ENCODE measurements at places on chromosomes 11 and 22.

DNA sequence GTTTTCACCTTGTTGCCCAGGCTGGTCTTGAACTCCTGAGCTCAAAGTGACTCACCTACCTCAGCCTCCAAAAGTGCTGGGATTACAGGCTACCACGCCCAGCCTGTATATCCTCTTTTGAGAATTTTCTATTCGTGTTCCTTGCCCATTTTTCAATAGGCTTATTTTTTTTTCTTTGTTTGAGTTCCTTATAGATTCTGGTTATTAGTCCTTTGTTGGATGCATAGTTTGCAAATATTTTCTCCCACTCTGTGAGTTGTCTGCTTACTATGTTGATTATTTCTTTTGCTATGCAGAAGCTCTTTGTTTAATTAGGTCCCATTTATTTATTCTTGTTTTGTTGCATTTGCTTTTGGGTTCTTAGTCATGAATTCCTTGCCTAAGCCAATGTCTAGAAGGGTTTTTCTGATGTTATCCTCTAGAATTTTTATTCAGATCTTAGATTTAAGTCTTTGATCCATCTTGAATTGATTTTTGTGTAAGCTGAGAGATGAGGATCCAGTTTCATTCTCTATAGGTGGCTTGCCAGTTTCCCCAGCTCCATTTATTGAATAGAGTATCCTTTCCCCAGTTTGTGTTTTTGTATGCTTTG lies 17.7 kb upstream of the ZBED5 start:
- DNase-seq, result no peak

GRCh38 chr22:20982563-20982882 lies 426 bp downstream of the LZTR1 start:
- DNase-seq, result no peak

DNA sequence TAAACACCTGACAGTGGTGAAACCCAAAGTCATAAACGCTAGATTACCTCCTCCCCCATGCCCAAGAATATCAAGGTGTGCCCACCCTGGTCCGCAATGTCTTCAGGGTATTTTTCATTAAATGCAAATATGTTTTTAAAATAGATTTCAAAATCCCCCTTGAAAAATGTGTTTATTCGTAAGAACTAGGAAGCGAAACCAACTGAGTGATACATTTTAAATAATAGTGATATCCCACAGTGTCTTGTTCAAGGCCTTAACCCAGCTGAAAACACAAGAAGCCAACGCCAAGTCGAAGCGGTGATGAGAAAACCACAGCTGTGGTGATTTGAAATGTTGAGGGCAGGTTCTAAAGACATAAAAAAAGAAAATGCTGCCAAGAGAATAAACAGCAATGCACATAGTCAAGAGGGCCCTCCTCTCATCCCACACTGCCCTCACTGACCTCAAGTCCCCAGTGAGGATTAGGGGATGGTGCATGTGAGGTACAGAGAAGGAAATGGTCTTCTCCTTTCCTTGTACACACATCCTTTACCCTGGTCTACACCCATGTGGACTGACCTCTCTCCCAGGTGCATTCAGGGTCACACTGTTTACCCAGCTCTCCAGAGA lies 25.5 kb downstream of the KCNJ1 start:
- DNase-seq, result no peak

GRCh38 chr22:43228330-43228729 lies 41.4 kb upstream of the TTLL12 start:
- DNase-seq, result peak; percentile 66

GRCh38 chr11:64243236-64243854 lies 2.5 kb downstream of the FKBP2 start:
- DNase-seq, result no peak

- DNase-seq, result no peak
These were observed 6.4 kb downstream of the NPTXR start for GRCh38 chr22:38837414-38837928.

DNA sequence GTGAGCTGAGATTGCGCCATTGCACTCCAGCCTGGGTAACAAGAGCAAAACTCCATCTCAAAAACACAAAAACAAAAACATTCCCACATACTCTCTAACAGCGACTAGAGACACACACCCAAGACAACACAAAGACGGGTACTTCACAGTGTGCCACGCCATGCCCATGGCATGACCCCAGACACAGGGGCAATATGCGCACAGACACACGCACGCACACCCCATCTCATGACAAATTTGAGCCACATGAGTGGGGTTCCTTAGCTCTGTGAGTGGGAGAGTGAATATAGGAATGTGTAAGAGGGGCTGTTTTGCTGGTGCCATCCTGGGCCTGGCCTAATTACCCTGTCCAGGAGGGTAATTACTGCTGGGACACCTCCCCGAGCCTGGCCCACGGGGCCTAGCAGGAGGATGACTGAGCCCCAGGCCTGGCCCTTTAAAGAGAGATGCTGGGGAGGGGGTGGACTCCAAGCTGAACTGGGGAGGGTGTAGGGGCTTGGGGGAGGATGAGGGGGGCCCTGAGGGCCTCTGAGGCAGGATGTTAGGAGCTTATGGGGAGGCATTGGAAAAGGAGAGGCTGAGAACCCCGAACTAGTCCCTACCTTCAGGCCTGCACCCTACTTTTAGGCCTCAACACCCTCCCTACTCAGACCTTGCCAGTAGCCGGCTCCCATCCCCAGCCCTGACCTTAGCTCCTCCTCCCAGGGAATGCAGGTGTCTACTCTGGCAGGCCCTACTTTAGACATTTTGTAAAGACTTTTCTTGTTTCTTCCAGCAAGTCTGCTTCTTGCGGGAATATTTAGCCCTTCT lies 1.5 kb downstream of the LTBP3 start:
- no peak for DNase-seq

- peak; percentile 38 for DNase-seq
These were observed 12.5 kb downstream of the NPTXR start for GRCh38 chr22:38831166-38831945.

GRCh38 chr11:45322891-45323600 lies 36.9 kb upstream of the SYT13 start:
- DNase-seq, result no peak

DNA sequence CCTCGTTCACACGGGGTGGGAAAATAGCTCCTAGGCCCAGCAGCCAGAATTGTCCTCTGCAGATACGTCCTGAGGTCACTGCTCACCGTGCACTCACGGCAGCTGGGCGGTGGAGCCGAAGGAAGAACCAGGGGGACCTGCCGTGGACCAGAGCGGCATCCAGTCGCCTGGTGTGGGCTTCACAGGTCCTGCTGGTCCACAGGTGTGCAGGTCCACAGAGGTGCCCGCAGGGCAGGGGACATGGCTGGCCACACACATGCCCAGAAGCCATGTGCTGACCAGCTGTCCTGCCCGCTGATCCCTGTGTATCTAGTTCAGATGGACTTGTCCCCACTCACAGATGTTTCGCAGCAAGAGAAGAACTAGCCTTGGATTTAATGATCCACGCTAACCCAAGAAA lies 10.6 kb upstream of the PKP3 start:
- no peak for DNase-seq

DNA sequence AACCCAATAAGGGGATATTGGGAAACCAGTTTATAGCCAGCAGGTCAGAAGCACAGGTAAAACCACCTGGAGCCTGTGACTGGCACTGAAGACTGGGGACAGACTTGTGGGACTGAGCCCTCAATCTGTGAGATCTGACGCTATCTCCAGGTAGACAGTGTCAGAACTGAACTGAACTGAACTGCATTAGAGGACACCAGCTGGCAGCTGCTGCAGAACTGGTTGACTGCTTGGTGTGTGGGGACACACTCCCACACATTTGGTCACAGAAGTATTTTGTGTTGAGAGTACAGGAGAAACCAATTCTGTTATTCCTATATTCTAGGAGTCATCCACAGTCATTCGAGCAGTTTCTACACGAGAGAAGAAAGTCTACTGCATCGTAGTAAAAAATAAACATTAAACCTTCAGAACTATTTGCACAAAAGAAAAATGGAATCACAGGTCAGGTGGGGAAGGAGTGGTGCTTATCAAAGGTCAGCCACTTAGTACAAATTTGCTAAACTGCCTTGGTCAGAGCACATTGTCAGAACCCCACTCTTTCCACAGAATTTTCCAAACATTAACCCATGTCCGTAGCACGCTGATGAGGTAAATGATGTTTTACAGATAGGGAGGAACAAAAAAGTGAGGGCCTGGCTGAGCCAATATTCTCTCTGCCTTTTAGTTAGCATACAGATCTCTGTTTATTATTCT lies 77.2 kb downstream of the SIK3 start:
- no peak for DNase-seq

DNA sequence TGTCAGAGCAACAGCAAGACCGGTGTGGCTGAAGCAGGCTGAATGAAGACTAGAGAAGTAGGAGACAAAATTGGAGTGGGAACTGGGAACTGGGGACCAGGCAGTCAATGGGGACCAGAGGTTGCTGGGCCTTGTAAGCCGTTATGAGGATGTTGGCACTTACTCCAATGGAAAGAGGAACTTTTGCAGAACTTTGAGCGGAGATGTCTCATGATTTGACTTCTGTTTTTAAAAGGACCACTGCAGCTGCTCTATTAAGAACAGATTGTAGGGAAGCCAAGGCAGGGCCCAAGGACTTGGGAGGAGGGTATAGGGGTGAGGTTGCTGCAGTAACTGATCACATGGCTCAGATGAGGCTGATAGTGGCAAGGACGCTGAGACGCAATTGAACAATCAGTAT lies 34.2 kb downstream of the IL18 start:
- DNase-seq, result no peak

DNA sequence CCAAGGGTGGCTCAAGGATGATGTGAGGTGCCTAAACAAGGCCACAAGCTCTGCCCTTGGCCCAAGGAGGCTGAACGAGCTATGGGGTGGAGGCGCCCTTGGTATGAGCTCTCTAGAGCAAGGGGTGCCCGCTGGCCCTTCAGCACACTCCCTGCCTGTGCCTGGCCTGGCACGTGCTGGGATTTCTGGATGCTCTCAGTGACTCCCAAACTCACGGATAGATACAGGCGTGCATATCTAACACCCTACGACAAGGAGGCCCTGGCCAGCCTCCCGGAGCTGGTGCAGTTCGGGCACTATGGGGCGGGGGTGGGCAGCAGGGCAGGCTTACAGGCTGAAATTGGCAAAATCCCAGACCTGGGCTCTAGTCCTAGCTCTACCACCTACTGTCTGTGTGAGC lies 30.6 kb downstream of the SCUBE1 start:
- DNase-seq, result no peak

DNA sequence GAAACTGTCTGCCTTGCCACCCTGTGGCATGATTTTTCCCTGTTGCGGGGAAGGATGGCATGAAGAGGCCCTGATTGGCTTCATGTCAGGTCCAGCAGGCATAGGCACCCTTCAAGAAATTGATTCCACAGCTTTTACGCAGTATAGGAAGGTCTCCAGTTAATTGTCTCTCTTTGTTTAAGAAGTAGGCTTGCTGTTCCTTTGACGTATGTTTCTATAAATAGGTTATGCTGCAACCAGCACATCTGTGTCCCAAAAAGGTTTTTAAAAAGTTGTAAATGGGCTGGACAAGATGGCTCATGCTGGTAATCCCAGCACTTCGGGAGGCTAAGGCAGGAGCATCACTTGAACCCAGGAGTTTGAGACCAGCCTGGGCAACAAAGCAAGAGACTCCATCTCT lies 62.6 kb downstream of the CD6 start:
- DNase-seq, result no peak

GRCh38 chr11:77966338-77966737 lies 28.1 kb downstream of the INTS4 start:
- DNase-seq, result no peak

DNA sequence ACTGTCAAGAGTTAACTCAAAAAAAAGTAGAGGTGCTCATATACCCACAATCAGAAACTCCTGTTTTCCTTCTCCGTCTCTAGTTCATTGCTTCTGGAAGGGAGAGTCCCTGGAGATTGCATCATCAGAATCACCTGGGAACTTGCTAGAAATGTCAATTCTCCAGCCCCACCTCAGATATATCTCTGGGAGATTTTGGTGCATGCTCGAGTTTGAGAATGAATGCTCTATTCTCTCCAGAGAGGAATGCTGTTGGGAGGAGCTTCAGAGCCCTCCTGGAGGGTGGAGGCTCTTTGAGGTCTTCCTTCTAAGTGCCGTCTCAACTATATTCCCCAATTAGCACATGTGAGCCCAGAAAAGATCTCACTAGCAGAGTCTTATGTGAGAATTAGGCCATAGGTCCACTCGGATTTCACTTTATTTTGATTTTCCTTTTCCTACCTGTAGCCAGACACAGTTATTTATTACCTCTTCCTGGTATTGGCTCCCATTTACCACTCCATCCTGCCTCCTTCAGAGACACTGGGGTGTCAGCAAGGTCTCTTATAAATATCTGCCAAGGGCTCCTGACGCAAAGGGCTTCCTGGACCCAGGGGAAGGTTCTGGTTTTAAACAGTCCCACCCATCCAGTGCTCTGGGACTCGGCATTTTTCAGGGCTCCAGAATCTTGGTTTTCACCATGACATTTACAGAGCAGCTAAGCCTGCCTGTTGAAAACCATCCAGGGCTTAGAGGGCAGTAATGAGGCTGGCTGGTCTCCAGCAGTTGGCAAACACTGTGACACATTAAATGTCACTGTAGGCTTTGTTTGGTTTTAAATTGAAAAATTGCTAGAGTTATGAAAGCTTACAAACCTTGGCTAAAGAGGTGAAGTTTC lies 136.2 kb downstream of the CD44 start:
- no peak for DNase-seq

GRCh38 chr11:117799634-117800033 lies 2.6 kb upstream of the DSCAML1 start:
- DNase-seq, result no peak

GRCh38 chr22:24400726-24401596 lies 26.4 kb upstream of the ADORA2A start:
- DNase-seq, result no peak

DNA sequence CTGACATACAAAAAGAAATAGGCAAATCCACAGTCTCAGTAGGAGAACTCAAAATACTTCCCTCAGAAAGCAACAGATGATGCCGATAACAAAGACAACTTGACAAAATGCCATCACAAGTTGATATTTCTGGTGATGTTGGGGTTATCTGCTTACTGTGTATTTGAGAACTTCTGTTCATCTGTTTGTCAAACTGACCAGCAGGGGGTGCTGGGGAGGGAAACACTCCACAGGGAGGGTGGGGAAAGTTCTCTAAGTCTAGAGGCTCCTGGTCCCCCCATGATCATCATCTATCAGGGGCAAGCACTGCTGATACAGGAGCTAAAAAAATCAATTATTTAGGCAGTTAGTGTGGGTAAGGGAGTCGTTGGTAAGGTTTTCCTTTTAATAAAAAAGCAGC lies 19.2 kb downstream of the GLYATL1 start:
- DNase-seq, result peak; percentile 70

GRCh38 chr11:877565-877964 lies 33.0 kb downstream of the CHID1 start:
- DNase-seq, result no peak

GRCh38 chr11:76747153-76747914 lies 35.8 kb upstream of the TSKU start:
- no peak for DNase-seq

- DNase-seq, result no peak
These were observed 27.9 kb downstream of the TCIRG1 start for GRCh38 chr11:68066742-68067141.

GRCh38 chr11:111532365-111532709 lies 8.2 kb upstream of the LAYN start:
- DNase-seq, result no peak

All from activated effector memory CD4-positive, alpha-beta T cell treated with anti-CD3 and anti-CD28 coated beads, Interleukin-2, amount 50 U/mL, for 16 hours (primary cell).